Urinary bladder (tissue), 4 donors: ENCODE measurements at places on chromosomes 5 and 9. TPM values are rescaled to one million over a fixed set of nuclear protein-coding genes. Genes with fewer than 3 reads are reported as not detected.

DNA sequence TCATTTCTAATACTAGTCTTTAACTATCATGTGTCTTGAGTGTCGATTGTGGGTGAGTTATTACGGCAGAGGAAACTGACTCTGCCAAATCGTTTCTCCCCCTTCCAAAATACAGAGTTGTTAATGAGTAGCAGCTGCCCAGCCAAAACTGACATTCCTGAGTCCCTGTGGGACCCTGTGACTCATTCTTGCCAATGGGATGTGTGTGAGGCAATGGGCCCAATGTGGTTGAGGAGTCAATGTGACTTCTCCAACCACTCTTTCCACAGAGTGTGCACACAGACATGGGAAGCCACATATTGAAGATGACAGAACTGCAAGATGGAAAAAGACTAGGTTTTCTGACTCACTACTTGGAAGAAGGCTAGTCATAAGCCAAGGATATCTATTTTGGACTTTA lies 434.7 kb downstream of the DTWD2 start:
- no peak for DNase-seq

- DNase-seq, result no peak
Observed at GRCh38 chr5:93915142-93915553, 173.7 kb upstream of the POU5F2 start.

DNA sequence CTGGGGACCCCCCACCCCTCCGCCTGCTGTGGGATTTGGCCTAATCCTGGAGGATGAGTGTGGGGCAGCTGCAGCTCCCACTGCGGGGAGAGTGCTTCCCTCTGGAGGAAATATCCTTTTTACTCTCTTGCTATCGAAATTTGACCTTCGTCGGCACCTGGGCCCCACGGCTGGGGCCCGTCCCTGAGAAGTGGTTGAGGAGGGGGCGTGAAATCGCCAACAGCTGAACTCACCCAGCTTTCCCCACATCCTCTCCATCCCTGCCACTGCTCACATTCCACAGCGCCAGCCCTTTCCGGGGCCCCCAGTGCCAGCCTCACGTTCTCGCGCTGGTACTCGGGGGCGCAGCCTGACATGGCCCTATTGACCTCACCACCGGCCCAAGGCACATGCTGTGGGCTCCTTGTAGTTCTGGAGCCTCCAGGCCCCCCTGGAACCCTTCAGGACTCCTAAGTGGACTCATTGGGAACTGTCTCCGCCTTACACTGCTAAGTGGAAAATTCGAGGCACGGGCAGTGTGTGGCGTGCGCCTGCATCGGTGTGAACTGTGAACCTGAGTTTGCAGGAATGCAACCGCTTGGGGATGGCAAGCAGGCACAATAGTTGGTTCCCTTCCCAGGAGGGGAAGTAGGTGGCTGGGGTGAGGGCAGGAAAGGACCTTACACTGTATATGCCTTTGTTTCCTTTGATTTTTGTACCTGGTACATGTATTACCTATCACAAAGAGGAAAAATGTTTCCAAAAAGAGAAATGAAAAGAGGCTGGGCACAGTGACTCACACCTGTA lies 19.2 kb downstream of the FGFR4 start:
- no peak for DNase-seq

- no peak for DNase-seq
Observed at GRCh38 chr5:68217047-68217355, 1.4 kb downstream of the PIK3R1 start.

DNA sequence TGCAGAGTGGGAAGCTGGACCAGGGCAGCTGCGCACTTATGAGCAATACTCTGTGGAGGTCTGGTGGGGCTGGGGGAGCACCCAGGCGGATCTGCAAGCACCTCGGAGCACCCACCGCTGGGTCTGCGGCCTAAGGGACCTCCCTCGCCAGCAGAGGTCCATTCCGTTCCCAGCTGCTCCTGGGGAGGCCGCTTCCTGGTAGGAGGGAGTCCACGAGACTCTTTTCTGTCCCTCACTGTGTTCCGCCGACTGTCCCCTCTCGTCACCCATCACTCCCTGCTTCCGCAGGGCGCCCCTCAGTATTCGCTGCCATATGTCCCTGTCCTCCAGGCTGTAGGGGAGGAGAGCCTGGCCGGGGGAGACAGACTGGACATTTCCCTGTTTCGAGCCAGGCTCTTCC lies 45.5 kb downstream of the NDST1 start:
- DNase-seq, result no peak

- no peak for DNase-seq
Observed at GRCh38 chr9:135718616-135719015, 16.6 kb downstream of the KCNT1 start.

DNA sequence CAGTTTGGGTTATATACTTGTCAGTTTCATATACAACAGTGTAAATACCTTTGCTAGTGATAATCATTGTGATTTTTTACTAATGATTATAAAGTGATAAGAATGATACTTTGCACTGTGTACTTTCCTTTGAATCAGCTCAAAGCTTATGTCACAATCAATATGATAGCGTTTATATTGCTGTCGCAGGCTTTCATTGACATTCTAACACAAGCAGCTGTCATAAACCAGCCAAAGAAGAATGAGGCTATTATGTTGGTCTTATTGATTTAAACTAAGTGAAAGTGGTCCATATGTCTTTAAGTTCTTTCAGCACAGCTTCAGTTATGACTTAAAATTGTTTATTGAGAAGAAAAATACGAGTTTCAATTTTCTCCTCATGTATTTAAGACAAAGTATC lies 272.7 kb upstream of the RGMB start:
- no peak for DNase-seq

GRCh38 chr5:168946363-168946762 lies 354.6 kb downstream of the SLIT3 start:
- no peak for DNase-seq

GRCh38 chr5:51652980-51653379 lies 269.7 kb downstream of the ISL1 start:
- no peak for DNase-seq

DNA sequence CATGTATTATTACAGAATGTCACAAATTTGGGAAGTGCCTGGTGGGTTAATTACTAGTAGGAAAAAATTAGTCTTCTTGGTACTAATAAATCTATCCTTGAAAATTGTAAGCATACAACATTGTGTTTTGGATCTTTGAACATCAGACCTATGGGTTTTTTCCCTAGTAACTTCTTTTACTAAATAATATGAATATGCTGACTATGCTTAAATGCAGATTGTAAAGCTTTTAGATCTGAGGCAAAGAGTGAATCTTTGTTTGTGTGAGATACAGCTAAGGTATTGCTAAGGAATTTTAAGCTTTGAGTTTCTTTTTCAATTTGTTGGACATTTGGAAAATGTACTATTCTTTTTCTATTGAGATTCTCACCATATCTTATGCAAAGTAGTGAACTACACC lies 390.6 kb upstream of the CCNH start:
- no peak for DNase-seq

GRCh38 chr5:135667673-135668072 lies 88.9 kb upstream of the CXCL14 start:
- DNase-seq, result no peak

- no peak for DNase-seq
Observed at GRCh38 chr5:98319299-98320011, 454.0 kb upstream of the RGMB start.

DNA sequence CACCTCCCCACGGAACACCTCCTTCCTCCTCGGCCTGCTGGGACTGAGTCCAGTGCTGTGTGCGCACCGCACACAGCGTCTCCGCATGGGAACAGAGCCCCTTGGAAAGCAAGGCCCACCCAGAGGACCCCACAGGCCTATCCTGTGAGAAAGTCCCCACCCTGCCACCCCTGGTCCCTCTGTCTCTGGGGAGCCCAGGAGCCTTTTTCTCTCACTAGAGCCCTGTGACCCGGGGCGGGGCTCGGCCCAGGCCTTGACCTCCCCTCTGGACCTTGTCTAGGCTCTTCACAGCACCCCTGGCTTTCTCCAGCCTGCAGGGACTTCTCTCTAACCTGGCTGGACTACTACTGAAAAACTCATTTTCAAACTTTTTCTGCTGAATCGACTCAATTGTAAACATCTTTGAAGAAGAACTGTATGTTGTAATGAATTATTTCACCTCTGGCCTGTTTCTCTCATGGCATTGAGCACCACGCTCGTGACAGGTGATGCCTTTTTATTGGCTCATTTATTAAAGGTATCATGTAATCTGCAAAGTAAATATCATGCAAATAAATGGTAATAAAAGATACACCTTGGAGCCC lies 89.2 kb downstream of the IRX1 start:
- no peak for DNase-seq

- DNase-seq, result no peak
Observed at GRCh38 chr9:127166651-127167524, 44.5 kb upstream of the ANGPTL2 start.

GRCh38 chr5:148471379-148471778 lies 87.6 kb downstream of the FBXO38 start:
- no peak for DNase-seq

GRCh38 chr5:73151766-73152410 lies 21.1 kb upstream of the TMEM174 start:
- no peak for DNase-seq

ANKRD20A1 gene
- total RNA-seq, result 1.6 TPM

GABBR2 gene
- total RNA-seq, result 0.53 TPM

PJA2 gene
- 236 TPM for total RNA-seq
